ENCODE measurements at places on chromosomes 7 and 10. TPM values are rescaled to one million over a fixed set of nuclear protein-coding genes. Genes with fewer than 3 reads are reported as not detected.

Gene AKR1C4
- not detected for total RNA-seq

Gene GHRHR
- total RNA-seq, result not detected

Gene PALD1
- 2.6 TPM for total RNA-seq

Gene NRF1
- total RNA-seq, result 20.8 TPM

Measured in renal cortical epithelial cell (primary cell).